ENCODE measurements at places on chromosomes 13 and 19.

GRCh38 chr19:43699506-43700394 lies 16.1 kb upstream of the IRGC start:
- peak; percentile 34 for DNase-seq

DNA sequence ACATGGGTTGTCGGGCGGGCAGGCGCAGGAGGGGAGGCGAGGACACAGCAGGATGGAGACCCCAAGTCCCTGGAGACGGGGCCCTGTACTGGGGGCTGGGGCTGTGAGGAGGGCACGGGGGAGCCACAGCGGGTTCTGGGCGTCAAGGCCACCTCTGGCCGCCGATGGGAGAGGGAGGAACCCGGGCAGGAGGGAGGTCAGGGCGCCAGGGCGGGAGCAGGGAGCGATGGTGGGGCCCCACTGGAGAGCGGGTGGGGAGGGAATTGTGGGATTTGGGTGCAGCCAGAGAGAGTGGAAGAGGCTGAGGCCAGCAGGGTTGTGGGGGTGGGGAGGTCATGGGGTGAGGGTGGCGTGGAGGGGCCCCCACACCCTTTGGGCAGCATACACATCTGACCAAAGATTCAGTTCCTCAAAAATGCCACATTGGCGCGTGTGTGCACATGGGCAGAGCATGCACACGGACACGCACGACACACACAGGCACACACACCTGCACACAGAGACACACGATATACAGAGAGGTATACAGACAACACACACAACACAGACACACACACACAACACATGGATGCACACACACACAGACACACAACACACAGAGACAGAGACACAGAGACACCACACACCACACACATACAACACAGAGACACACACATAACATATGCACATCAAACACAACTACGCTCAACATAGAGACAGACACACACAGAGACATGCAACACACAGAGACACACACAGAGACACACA lies 54.9 kb downstream of the AP1M1 start:
- DNase-seq: peak; percentile 41

GRCh38 chr13:25462301-25463125 lies 90.7 kb downstream of the ATP8A2 start:
- DNase-seq: no peak

DNA sequence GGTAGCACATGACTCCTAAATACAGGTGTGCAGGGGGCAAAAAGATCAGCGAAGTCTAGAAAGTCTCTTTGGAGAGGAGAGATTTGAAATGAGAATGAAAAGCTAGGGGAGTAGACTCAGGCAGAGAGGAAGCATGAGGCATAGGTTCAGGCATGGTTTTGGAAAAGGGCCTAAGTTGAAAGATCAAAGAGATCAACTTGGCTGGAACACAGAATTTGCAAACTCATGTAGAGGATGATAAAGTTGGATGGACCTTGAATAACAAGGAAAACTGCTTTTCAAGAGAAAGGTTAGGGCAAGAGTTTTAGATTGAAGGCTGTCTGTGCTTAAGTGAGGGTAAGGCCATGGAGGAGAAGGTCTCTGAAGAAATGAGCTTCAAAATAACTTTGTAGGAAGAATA lies 47.4 kb upstream of the UBAC2 start:
- no peak for DNase-seq

DNA sequence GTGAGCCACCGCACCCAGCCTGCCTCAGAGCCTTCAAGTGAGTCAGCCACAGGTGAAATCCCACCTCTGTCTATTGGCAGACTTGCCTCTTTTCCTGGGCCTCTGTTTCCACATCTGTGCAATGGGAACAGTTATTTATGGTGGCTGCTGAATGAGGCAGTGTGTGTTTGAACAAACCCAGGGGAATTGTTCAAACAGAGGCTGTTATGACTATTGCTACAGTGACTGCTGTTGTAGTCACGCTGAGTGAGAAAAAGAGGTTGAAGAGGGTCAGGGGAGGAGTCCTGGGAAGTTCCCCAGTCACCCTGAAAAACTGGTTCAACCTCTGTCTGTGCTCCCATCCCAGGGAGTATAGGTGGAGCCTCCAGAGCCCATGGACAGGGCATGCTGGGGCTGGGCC lies at the start of gene CEACAM19:
Gene CEACAM19, plus strand, starts transcription at position 83 of the 400 bp plus-strand sequence. CDS start 450 bp downstream, outside the sequence.
- no peak for DNase-seq

DNA sequence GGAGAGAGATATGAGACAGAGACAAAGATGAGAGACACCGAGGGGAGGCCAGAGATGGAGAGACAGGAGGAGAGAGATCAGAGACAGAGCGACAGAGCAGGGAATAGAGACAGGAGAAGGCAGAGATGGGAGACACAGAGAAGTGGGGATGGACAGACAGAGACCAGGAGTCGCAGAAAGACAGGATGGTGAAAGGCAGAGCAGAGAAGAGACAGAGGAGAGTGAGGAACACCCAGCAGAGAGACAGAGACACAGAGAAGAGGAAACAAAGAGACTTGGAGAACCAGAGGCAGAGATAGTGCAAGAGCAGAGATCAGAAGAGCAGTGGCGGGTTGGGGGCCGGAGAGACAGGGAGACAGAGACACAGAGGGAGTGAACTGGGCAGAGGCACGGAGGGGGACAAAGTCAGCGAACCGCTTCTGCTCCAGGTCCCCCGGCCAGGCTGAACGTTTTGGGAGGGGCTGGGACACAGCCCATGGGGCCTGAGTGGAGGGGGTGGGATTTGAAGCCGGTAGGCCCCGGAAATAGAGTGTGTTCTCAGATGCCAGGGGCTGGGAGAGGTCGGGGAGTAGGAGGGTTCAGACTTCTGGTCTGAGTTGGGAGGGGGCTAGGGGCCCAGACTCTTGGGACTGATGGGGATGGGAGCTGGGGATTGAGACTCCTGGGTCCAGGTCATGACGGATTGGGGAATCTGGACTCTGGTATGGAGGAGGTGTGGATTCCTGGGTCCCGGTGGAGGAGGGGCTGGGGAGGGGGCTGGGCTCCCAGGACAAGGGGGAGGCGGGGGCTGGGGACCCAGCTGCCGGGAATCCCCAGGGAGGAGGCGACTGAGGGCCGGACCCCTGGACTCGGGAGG lies 654 bp downstream of the ZNF579 start:
- peak; percentile 31 for DNase-seq

- no peak for DNase-seq
Observed at GRCh38 chr13:40061466-40062450, 406.3 kb downstream of the COG6 start.

GRCh38 chr13:112905990-112906641 lies 62.9 kb upstream of the MCF2L start:
- no peak for DNase-seq

DNA sequence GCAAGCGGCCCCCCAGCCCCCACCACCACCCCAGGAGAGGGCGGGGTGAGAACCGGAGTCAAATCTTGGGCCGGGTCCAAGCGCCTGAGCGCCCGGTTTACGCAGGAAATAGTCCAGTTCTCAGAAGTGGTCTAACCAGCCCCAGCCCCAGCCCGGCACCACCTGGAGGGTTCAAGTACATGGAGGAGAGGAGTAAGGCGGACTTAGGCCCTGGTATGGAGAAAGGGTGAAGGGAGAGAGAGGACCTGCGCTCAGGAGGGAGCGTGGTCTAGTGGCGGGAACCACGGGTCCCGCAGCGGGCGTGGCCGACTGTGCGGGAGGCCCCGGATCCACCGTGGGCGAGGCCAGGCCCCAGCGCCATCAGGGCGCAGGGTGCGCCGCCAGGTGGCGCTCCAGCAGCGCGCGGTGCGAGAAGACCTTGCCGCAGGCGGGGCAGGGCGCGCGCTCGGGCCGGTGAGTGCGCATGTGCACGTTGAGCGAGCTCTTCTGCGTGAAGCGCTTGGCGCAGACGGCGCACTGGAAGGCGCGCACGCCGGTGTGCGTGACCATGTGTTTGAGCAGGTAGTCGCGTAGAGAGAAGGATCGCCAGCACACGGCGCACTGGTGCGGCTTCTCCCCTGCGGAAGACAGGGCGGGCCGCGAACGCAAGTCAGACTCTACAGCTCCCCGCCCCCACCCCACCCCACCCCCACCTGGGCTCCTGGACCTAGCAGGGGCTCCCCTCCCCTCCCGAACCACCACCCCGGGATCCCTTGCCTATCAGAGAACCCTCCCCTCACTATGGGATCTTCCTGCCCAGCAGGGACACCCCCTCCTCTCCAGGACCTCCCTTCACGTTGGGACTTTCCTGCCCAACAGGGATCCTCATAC lies 2.1 kb upstream of the SLC27A5 start:
- DNase-seq: peak; percentile 77

DNA sequence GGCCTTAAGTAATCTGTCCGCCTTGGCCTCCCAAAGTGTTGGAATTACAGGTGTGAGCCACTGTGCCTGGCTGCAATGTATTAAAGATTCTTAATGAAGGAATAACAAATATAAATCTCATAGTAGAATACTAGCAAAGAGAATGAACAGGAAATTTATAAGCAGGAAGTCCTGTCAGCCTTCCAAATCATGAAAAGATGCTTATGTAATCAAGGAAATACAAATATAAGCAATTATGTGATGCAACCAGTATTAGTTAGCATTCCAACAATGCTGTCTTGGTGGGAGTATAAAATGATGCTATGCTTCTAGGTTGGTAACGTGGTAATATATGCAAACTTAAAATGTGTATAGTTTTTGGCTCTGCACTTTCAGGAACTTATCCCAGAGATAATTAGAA lies 133.8 kb downstream of the PDS5B start:
- DNase-seq: no peak

DNA sequence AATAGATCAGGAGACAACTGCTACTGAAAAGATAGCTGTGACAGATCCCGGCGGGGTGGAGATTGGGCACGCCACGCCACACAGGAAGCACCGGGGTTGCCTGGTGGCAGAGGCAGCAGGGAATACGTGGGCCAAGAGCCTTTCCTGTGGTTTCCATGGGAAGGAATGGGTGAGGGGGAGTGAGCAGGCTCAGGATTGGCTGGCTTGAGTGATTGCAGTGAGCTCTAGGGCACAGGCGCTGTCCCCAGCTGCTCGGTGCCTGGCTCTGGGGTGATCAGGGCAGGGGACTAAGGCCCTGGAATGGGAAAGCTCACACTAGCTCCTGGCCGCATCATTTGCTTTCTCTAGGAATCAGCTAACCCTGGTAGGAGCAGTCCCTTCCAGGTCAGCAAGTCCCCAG lies 166.1 kb downstream of the USP12 start:
- DNase-seq: no peak

GRCh38 chr19:16446108-16446723 lies 25.6 kb downstream of the EPS15L1 start:
- no peak for DNase-seq

DNA sequence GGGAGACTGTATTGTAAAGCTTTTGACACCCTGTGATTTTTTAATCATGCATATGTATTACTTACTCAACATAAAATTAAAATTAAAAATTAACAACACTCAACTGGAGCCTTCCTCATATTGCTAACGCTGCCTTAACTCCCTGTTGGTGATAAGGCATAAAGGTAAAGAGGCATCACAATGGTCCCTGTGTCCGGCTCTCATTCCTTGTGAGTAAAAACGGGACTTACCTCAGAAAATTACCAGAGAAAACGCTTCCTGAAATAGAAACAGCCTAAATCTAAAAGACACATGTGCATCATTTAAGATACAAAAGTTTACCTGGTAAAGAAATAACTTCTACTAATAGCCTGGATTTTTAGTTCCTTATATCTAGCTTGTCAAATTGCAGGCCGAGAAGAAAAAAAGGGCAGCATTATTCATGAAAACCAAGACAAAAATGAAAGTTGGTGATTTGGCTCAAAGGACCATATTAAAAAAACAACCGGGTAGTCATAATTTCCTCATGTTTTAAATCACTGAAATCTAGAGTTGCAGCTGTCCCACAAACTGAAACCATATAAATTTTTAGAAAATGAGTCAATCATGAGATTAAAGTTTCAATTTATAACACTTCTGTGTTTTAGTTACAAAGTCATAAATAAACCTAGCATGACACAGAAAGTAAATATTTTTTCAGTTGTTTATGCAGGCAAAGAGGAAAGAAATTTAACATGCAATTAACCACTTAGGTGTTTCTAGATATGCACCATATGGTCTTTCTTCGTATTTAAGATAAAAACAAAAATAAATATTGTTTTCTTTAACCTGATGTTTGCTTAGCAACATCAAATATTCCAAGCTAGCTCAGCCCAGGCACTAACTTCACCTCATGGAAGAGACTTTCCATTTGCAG lies 94.7 kb downstream of the MIPEP start:
- no peak for DNase-seq

DNA sequence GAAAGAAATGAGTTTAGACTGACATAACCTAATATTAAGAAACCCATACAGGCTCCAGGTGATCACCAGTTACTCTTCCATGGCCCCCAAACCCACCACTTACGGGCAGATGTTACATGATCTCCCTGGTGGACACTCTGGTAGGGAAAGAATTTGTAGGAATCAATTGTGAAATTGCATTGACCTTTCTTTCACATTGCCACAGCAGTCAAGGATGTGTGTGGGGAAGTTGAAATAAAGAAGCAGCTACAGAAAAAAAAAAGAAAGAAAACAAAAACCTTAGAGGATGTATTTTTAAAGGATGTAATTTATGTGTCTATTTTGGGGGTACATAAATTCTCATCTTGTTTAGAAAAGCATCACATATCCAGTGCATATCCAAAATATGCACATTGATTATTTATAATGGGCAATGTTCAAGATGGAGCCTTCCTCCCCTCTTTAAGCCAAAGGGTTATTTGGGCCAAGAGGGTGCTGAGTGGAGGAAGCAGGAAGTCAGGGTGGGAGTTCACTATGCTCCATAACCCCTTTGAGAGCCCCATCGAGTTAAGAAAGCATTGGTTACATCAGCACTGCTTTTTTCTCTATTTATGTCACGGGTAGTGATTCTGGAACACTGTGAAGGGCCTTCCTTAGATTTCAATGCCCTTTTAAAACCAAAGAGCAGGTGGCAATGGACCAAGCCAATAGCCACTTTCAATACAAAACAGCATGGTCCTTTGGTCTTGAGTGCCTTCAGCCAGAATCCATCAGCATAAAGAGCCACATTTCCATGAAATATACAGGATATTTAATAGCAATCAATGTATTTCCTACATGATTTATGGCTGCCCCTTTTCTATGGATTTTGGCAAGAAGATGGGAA lies 169.6 kb downstream of the LACC1 start:
- DNase-seq: no peak

DNA sequence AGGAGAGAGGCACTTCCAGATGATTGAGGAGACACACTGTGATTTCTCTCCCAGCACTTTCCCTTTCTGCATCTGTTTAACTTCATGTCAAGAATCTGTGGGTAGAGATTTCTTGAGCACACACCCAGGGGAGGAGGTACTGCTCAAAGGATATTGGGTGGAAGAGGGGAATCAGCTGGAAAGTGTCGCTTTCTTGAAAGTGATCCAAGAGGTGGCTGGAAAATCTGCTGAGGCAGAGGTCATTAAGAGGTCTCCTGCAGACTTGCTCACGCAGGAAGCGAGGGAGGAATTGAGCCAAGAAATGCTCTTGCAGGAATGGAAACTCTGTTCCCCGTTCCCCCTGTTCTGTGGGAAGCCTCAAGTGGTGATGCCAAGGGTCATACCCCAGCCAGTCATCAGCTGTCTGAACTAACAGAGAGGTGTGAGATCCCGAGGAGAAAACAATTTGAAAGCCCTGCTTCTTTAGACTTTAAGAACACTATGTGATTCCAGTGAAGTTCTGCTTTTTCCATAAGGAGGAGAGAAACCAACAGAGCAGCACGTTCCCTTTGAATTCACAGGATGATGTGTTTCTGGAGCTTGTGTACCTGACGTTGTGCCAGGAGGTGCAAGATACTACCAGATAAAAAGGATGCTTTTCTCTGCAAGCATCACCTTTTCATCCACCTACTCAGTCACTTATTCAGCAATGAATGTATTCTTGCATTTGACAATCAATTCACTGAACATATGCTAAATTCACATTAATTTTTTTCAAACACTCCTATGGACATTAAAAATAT lies 163.4 kb upstream of the GPR12 start:
- DNase-seq: no peak

Measured in heart right ventricle (tissue), 16 donors.